ENCODE measurements at places on chromosomes 7 and 10. TPM values are rescaled to one million over a fixed set of nuclear protein-coding genes. Genes with fewer than 3 reads are reported as not detected.
A peak's percentile ranks its signal among the peaks of the same experiment; 100 is the strongest.

DNA sequence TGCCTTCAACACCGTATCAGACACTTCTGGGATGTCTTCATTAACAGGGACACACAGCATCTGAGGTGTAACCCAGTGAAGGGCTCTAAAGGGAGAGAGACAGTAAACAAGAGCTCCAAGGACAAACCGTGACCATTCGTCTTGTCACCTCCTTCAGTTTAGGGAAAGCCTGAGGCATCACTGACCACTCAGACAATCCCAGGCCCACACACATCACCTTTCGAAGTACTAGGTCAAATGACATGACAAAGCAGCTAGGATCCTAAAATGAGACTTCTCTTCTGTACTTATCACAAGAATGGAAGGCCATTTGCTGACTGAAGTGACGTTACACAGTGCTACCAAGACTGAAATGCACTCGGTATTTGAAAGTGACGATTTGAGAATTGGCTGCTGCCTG lies 200.7 kb upstream of the KCTD7 start:
- no peak for DNase-seq

Gene METTL27
- total RNA-seq, result 3.6 TPM

GRCh38 chr10:110547139-110547761 lies 20.2 kb upstream of the SMC3 start:
- DNase-seq, result peak; percentile 79

DNA sequence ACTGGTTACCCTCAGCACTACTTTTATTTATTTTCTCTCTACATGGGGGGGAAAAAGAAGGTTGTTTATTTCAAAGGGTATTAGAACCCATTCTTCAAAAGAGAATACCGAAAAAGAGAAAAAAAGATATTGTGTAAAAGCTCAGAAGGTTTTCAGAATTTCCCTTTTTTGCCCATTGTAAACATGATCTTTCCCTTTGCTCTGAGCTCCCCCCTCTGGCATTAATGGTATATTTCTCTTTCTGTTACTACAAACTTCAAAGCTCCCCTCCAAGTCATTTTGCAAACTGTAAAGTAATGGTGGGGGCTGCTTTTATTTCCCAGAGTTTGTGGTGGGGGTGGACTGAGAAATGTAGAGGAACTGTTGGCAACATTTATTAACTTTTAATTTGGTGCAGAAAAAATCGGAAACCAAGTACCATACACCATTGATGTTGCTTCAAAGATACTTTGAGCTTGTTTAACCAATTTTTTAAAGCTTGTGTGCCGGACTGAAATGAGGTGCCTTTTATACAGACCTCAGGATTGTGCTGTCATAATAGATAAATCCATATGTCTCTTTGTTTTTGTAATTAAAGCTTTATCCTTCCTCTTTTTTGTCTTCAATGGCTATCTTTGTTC lies 181.5 kb downstream of the EXOC4 start:
- DNase-seq, result peak; percentile 43

Gene CDNF
- total RNA-seq, result 4.8 TPM

- DNase-seq, result peak; percentile 79
Observed at GRCh38 chr10:99976886-99977665, 32.7 kb downstream of the DNMBP start.

Gene SLC16A12
- 3.1 TPM for total RNA-seq

DNA sequence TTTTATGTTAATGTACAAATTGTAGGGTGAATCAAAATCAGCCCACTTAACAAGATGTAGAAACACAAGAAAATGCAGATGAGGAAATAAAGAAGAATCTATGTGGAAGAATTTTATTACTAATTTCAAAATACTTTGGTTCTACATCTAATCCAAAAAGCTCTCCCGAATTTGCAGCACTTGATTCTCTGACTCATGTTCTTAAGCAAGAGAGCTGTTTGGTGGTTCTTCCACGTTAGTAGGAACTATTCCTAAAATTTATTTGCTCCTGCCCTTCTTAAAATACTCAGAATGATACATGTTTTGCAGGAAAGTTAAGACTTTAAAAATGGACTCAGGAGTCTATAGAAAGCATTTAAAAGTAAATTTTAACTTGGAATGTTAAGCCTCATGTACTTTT lies 91.8 kb downstream of the ZMYND11 start:
- no peak for DNase-seq

- peak; percentile 26 for DNase-seq
Observed at GRCh38 chr7:123054357-123055133, 59.0 kb upstream of the TAS2R16 start.

Gene CYP2E1
- total RNA-seq, result 0.31 TPM

GRCh38 chr10:83897626-83898025 lies 241.7 kb upstream of the GHITM start:
- no peak for DNase-seq

GRCh38 chr10:28769091-28769604 lies 91.8 kb downstream of the BAMBI start:
- no peak for DNase-seq

GRCh38 chr10:35421553-35422178 lies 85.4 kb downstream of the CCNY start:
- no peak for DNase-seq

DNA sequence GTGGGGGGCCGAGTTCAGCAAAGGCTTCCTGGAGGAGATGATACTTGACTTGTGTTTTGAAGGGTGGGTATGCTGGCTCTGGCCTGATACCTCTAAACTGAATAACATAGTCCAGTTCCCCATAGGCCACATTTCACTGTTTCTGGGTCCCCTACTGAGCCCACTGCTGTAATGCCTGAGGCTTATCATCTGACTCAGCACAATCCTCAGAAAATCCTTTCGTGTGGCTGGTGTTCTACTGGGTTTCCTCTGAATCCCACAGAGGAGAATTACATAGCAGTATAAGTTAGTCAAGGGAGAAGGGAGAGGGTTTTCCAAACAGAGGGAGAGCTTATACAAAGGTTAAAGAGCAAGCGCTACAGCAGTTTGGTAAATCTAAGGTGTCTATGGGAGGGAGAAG lies 2.8 kb upstream of the R3HCC1L start:
- DNase-seq, result no peak

Gene PHKG1
- total RNA-seq, result 65.2 TPM

- no peak for DNase-seq
Observed at GRCh38 chr10:97690133-97690532, 3.1 kb upstream of the AVPI1 start.

Gene GLI3
- total RNA-seq, result 24.1 TPM

- no peak for DNase-seq
Observed at GRCh38 chr7:92736870-92737269, 99.5 kb downstream of the CDK6 start.

DNA sequence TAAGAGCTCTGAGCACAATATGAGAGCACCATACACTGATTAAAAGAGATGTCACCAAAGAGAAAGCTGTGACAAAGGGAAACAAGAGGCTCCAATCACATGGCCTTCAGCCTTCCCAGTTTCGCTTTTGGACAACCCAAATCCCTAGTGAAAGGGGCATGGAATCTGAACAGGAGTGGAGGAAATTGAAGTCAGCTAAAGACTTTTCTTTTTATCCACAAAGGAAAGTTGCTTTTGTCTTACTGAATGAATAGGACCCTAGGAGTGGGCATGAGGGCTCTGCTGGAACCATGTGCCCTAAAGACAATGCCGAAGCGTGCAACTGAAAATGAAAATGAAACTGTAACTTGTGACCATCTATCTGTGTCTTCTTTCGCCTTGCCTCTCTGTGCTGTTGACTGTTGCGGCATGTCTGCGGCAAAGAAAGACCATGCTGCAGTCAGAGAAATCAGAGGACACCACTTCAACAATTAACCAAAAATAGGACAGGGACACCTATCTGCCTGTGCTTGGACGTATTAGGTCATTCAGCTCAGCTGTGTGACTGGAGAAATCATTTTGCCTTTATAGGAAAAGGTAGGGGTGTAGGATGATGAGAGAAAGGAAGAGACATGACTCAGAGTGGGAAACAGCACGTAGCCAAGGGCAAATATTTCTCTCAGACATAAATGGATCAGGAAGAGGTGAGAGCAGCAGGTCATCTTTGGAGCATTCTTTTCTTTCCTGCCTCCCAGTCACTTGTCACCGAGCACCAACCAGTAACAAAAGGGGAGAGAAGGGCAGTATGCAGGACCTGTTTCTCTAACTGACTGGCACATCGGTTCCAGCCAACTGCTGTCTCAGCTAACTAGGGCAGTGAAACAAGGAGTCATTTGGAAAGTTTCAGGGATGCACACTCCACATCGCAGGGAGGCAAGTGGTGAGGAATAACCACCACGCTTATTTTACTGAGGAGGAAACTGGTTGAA lies 12.3 kb downstream of the CAV2 start:
- no peak for DNase-seq

Gene SYT15B
- 1.1 TPM for total RNA-seq

DNA sequence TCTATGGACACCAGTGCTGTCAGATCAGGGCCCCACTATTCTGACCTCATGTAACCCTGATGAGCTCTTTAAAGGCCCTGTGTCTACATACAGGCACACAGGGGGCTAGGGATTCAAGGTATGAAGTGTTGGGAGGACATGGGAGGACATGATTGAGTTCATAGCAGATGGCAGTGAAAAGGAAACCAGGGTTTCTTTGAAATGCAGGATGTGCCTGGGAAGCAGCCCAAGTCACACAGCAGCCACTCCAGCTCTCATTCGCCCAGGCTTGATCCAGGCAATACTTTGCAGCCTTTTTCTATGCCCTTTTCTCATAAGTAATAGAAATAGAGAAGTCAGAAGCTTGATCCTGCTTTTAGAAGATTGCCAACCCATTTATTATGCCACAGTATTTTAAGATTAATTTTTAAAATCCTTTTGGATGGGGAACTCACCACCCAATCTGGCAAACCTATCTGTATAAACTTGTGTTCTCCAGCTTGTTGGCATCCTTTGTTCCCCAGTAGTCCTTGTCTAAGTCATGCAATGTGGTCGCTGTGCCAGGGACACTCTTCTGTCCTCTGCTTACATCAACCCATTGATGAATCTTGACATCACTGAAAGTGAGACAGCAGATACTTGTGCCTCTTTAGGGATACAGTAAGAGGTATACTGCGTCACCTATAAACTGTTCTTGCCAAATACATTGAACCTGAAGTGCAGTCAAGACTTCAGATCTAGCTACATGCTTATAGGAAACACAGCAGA lies 95.0 kb downstream of the TAF3 start:
- no peak for DNase-seq

- no peak for DNase-seq
Observed at GRCh38 chr10:21264271-21264670, 261.2 kb downstream of the SKIDA1 start.

- peak; percentile 54 for DNase-seq
Observed at GRCh38 chr10:10977226-10977956, 40.3 kb upstream of the CELF2 start.
